ENCODE measurements at places on chromosomes 6 and 20.

GRCh38 chr6:42041481-42042053 lies 8.8 kb upstream of the TAF8 start:
- DNase-seq: no peak

DNA sequence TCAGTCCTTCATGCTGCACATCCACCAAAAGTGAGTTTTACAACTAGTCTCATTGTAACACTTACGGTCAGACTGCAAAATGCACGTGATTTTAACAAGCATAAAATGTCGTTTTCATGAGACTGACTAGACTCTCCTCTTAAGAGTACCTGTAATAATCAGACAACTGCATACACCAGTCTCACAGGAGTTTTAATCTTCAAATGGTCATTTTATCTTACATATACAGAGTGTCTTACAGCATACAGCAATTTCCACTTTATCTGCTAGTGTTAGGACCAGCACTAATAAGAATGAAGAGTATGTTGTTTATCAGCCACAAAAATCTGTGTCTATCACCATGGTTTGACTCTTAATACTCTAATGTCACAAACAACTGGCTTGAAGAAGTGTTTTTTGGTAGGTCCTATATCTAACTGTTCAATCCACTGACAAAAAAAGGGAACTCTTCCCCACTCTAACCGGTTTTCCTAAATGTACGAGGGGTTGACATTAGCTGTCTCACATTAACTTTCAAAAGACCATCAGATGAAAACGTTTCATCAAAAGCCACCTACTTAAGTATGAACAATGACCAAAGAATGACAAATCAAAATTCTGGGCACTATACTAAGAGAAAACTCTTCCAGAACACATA lies 1.5 kb upstream of the ASF1A start:
- no peak for DNase-seq

GRCh38 chr6:134964451-134965203 lies 14.7 kb upstream of the ALDH8A1 start:
- DNase-seq: no peak

GRCh38 chr6:104885518-104886043 lies 25.9 kb upstream of the HACE1 start:
- no peak for DNase-seq

- DNase-seq: no peak
Observed at GRCh38 chr20:45322952-45323383, 14.9 kb upstream of the MATN4 start.

GRCh38 chr6:137097057-137097456 lies 52.3 kb upstream of the IL20RA start:
- no peak for DNase-seq

- DNase-seq: no peak
Observed at GRCh38 chr6:130981409-130981808, 81.6 kb downstream of the EPB41L2 start.
